ENCODE measurements at places on chromosomes 6 and 20.

DNA sequence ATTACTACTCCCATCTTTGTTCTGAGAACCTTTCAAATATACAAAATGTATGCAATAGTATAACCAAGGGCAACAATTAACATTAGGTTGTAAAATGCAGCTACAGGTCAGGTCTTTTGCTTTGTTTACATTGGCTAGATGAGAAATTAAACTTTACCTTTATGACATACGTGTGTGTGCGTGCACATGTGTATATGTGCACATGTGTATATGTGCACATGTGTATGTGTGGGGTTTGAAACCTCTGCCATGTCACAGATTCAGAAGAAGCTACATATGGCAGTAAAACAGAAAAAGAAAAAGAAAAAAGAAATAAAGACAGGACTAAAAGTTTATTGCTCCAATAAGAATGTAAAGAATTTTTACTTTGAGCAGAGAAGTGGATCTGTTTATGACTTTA is 40.6 kb downstream of the BLOC1S5 start:
- no peak for DNase-seq

GRCh38 chr20:2798095-2798805 is 2.2 kb downstream of the CPXM1 start:
- no peak for DNase-seq

GRCh38 chr6:157034436-157035230 is 257.5 kb downstream of the ARID1B start:
- no peak for DNase-seq

DNA sequence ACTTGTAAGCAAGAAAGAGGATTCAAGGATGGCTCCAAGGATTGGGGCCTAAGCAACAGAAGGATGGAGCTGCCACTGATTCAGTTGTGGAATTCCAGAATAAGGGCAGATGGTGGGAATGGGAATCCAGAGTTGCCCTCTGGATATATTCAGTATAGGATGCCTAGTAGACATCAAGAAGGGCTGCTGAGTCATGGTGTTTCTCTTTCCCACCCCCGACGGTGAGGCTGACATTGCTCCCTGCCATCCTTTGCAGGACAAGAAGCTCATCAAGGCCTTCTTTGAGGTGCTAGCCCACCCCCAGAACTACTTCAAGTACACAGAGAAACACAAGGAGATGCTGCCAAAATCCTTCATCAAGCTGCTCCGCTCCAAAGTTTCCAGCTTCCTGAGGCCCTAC is 11.2 kb upstream of the ZNF76 start:
- no peak for DNase-seq

- DNase-seq: no peak
Measured at GRCh38 chr6:114785235-114786127, 442.7 kb upstream of the HS3ST5 start.
